ENCODE measurements at places on chromosomes 1 and 21.

- no peak for DNase-seq
These were observed 41.1 kb downstream of the NKAIN1 start for GRCh38 chr1:31198600-31198999.

- no peak for DNase-seq
These were observed 251.9 kb downstream of the DPYD start for GRCh38 chr1:97668945-97669344.

DNA sequence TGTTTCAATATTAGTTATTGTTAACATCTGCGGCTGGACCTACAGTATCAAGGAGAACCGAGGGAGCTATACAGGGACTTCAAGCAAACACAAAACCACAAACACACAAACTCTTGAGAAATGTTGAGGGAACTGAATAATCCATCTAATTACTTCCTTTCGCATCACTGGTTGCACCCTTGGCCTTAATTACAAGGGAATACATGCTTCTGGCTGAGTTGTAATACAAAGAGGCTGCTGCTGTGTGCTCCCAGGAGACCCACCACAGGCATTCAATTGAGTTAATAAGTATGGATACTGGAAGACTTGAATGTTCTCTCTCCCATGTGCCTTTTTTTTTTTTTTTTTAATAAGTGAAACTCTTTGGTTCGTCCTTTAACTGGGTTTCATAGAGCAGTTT is 16.8 kb upstream of the SMYD2 start:
- no peak for DNase-seq

GRCh38 chr1:43123031-43123430 is 49.1 kb downstream of the EBNA1BP2 start:
- DNase-seq = no peak

GRCh38 chr1:167430849-167431242 is 87.5 kb downstream of the CD247 start:
- no peak for DNase-seq

- DNase-seq = no peak
These were observed 4.4 kb downstream of the APCS start for GRCh38 chr1:159591981-159592380.

DNA sequence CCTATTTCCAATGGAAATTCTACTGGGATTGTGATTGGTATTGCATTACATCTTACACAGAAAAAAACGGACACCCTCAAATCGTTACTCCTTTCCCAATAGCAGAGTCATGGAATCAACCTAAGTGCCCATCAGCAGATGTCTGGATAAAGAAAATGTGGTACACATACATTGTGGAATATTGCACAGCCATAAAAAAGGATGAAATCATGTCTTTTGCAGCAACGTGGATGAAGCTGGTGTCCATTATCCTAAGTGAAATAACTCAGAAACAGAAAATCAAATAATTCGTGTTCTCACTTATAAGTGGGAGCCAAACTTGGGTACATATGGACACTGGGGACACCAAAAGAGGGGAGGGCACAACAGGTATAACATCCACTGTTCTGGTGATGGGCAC is 14.3 kb downstream of the HMGN1 start:
- no peak for DNase-seq

- no peak for DNase-seq
These were observed 24.3 kb downstream of the LDLRAP1 start for GRCh38 chr1:25567710-25568089.

GRCh38 chr1:205763980-205764379 is 11.3 kb downstream of the RAB29 start:
- no peak for DNase-seq

DNA sequence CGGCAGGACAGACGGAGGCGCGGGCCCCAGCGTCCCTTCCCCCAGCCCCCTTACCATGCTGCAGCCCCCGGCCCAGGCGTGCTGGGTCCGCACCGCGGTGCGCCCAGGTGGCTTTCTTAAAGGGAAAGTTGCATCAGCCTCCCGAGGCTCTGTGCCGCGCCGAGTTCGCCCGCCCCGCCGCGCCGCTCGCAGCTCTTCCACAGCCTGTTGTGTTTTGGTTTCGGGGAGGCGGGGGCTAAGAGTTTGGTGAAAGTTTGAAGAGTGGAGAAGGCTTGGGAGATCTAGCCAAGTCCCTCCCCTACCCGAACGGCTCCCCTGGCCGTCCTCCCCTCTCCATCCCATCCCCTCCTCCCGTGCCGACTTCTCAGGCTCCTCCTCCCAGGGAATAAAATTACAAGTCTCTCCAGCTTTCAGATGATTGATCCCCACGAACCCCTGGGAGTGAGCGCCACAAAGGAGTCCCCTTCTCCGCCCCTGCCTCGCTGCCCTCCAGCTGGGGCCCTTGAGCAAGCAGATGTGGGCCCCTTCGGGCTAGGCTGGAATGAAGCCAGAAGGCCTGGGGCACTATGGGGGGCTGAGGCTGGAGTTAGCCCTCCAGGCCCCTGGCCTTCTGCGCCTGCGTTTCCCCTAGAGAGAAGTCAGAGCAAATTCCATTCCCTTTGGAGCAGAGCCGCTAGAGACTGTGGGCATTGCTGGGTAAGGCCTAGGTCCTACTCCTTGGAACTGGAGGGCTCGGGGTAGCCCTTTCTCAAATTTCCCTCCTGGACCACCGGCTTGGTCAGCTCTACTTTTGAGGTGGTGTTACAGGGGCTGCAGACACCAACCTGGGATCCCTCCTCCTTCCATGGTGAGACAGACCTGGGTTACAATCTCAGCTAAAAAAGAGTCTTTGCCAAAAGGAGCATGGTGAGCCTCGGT is at the start of gene SLC6A9:
Gene SLC6A9 (minus strand): TSS at position 211 of the 918 bp plus-strand sequence. CDS start 7,185 bp downstream, outside the sequence.
- DNase-seq = peak; percentile 79

GRCh38 chr21:46130831-46131587 is 24.4 kb downstream of the FTCD start:
- no peak for DNase-seq

Data from hematopoietic multipotent progenitor cell treated with erythropoietin and hydrocortisone succinate and interleukin-3 and kit ligand, for 17 days (in vitro differentiated cells).